Central memory CD4-positive, alpha-beta T cell (primary cell): ENCODE measurements at places on chromosomes 13 and 19.

DNA sequence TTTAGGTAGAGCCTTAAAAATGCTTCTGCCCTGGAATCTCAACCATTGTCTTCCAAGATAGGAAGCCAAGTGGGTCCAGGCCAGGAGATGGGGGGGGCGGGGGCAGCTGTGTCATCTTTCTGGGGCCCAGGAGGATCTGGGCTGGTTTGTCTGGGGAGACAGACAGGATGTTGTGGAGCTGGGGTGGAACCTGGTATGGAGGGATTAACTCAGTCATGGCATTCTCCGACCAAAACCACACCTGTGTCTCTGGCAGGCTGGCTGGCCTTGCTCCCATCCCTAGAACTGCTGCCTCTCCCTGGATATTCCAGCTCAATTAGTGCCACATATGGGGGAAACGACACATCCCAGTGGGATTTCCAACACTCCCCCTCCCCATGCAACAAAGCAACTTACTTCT is 2.7 kb upstream of the MAP2K7 start:
- DNase-seq = no peak

DNA sequence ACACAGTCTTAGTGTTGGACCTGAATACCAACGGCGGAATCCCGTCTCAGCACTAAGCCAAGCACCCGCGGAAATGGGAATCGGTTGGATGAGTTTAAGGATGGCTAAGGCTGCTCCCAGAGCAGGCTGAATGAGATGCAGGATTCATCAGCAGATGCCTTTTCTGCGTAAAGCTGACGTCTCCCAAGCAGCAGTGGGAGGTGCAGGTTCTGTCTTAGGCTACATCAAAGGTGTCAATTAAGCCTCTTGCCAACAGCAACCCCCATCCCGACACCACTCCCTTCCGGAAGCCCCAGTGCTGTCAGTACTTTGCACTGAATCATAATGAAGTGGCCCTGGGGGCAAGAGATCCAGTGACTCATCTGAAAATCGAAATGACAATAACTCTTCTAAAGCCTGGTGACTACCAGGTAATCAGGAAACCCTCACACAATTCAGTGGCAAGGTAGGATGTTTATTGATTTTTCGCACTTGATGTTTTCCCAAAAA is 275.6 kb downstream of the DCLK1 start:
- DNase-seq = no peak

DNA sequence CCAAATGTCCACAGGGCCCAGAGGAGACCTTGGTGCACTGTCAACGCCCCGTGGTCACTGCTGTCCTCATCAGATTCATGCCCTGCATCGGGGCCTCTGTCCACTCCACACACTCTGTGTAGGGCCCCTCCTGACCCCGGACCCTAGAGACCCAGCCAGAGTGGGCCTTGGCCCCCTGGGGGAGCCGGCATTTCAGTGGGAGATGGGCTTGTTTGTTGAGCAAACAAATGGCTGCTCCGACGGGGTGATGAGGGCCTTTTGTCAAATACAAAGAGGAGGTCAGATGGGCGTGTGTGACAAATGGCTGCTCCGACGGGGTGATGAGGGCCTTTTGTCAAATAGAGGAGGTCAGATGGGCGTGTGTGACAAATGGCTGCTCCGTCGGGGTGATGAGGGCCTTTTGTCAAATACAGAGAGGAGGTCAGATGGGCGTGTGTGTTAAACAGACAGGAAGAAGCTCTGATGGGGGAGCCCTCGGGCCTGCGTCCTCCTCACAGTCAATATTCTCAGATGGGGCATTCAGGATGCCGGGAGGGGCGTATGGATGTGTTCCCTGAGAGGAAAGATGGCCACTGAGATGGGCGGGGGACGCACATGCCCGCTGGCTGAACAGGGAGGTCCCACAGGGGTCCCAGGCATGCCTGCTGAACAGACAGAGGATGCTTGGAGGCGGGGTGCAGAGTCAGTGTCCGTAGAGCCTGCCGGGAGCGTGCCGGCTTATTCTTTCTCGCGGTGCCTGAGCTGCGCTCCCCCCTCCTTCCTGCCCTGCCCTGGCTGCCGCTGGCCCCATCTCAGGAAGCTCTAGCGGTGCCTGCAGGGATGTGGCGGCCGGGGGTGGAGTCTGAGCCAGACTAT is 36.3 kb downstream of the SMIM24 start:
- no peak for DNase-seq

GRCh38 chr19:1366899-1367870 is 16.5 kb upstream of the NDUFS7 start:
- no peak for DNase-seq

- no peak for DNase-seq
Measured at GRCh38 chr19:1357531-1358109, 26.1 kb upstream of the NDUFS7 start.

DNA sequence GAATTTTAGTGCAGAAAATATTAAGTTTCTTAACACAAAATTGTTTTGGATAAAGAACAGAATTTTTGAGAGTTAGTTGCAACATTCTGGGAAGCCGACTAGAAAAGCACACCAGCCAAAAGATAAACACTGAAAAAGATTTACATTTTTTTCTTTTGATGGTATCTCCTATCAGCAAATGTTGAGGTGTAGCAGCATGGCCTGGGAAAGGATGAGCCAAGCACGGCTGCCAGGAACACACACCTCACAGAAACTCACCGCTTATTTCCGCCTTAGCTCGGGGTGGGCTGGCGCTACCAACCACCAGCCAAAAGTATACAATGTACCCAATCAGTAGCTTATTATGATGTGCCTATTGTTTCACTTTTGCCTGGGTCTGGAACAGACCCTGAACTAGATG is 134.7 kb downstream of the MIPEP start:
- DNase-seq = peak; percentile 46

DNA sequence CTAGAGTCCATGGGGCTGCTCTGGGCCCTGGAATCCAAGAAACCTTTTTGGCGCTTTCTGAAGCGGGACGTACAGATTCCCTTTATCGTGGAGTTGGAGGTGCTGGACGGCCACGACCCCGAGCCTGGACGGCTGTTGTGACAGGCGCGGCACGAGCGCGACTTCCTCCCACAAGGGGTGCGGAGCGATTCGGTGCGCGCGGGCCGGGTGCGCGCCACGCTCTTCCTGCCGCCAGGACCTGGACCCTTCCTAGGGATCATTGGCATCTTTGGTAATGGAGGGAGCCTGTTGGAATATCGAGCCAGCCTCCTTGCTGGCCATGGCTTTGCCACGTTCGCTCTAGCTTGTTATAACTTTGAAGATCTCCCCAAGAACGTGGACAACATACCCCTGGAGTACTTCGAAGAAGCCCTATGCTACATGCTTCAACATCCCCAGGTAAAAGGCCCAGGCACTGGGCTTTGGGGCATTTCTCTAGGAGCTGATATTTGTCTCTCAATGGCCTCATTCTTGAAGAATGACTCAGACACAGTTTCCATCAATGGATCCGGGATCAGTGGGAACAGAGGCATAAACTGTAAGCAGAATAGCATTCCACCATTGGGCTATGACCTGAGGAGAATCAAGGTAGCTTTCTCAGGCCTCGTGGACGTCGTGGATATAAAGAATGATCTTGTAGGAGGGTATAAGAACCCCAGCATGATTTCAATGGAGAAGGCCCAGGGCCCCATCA is 3.5 kb upstream of the ZFP82 start:
- no peak for DNase-seq

GRCh38 chr13:107373551-107373950 is 805.6 kb upstream of the ARGLU1 start:
- no peak for DNase-seq

DNA sequence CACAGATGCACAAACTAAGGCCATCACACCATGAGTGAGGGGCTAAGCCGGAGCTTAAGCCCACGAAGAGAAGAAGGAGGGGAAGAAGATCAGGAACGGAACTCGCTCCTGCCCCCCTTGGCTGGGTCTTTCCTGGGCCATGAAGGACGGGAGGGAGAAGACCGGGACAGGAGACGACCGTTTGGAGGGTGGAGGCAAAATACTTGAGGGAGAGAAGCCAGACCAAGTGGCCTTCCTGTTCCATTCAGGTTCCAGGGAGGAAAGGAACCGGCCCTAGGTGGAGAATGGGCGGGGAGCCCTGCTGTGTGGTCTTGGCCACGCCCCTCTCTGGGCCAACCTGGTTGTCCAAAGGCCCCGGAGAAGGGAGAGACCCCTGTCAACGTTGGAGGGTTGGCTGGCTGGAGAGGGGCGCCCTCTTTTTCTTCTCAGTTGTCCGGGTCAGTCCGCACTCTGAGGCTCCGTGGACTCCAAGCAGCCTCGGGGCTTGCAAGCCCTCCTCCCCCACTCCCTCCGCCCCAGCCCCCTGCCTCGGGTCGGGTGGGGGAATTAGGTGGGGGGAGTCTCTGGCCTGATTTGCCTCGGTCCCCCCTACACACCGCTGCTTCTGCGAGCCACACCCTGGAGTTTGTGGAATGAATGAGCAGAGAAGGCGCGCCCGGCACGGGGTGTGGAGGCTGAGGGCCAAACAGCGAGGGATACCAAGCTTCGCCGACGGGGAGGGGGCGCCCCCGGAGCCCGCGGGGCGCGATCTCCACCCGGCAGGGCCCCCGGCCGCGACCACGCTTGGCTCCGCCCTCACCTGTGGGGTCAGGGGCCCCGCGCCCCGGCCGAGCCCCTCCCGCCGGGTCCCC is 757 bp downstream of the FBN3 start:
- DNase-seq = no peak

DNA sequence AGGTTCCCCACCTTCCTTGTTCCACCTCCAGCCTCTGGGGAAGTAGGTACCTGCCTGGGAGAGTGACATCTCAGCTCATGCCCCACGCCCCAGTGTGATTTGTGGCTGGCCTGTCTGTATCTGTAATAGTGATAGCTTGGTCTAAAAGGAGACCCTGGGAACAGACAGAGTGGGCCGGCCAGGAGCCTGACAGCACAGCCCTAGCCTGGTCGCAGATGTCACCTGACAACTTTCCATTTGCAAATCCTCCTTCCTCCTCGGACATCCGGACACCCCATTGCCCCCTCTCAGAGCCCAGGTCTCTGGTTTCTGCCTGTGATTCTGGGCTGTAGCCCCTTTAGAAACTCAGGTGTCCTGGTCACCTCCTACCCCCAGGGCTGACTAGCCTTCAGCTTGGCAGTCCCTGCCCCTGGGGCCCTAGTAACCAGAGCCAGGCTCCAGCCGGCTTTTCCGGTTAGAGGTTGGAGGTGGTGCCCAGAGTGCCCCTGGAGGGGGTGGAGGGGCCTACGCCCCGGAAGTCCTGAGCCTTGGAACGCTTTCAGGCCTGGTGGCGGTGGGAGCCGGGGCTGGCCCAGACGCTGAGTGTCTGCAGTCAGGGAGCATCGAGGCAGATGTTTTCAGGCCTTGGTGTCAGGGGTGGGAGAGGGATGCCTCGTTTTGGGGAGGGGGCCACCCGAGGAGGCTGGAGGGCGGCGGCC is 6.5 kb downstream of the LRRC8E start:
- DNase-seq = no peak

GRCh38 chr13:91017669-91018053 is 329.8 kb upstream of the MIR17HG start:
- DNase-seq = no peak

DNA sequence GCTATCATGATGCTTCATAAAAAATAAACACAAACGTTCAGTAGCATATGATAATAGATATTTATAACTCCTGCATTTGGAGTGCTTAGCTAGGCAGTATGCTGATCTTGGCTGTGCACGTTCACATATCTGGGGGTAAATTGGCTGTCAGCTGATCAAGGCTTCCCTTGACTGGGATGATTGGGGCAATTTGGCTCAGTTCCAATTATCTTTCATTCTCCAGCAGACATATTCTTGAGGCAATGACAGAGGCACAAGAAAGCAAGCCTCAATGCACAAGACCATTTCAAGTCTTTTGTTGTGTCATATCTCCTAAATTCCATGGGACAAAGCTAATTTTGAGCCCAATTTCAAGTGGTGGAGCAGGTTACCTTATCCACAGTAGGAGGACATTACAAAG is 142.0 kb downstream of the DLEU7 start:
- no peak for DNase-seq

- DNase-seq = no peak
Measured at GRCh38 chr19:58474291-58474996, 1.7 kb upstream of the ZNF446 start.

GRCh38 chr13:33108620-33109019 is 92.4 kb downstream of the KL start:
- DNase-seq = no peak

GRCh38 chr19:23015660-23016059 is 12.7 kb upstream of the ZNF728 start:
- DNase-seq = no peak
